ENCODE measurements at places on chromosomes 13 and 19.

GRCh38 chr13:99273128-99273527 lies 14.9 kb upstream of the GPR18 start:
- DNase-seq = no peak

DNA sequence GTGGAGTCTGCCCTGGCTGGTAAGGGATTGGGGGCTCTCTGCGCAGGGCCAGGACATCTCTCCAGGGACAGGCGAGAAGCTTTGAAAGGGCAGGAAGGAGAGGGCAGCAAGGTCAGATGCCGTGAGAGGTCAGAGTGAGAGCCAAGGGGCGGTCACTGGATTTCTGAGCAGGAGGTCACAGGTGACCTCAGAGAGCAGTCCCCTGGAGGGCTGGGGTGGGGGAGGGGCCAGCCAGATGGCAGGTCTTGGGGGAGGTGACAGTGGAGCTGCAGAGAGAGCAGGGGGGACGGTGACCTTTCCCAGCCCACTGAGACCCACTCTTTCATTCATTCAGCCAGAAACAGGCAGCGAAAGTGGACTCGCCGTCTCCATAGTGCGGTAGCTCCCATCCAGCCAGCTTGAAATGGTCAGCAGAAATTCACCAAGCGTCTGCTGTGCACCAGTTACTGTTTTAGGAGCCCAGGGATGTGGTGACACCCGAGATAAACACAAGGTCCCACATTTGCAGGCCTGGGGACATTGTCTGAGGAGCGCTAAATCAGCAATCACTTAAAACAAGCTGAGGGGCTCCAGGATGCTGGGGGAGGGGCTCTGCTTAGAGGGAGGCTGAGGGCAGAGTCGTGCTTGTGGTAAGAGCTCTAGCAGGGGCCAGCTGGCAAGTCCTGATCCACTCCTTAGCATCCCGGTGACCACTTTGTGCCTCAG lies 10.2 kb downstream of the CARM1 start:
- DNase-seq = no peak

- DNase-seq = no peak
These were observed 12.5 kb downstream of the GADD45B start for GRCh38 chr19:2488405-2488941.

- DNase-seq = no peak
These were observed 15.4 kb downstream of the ATP11A start for GRCh38 chr13:112705286-112705685.
